Activated T-helper 2 cell treated with anti-CD3 and anti-CD28 coated beads, Interferon-gamma antibody, Interleukin-2, Interleukin-4, amounts not matched to agents 10 μg/mL and 5 μg/mL and 100 μg/mL, durations not matched to agents 14 hours and 24 hours and 36 hours (primary cell): ENCODE measurements at places on chromosomes 16 and 17.

GRCh38 chr17:71057448-71057847 is 888.1 kb downstream of the KCNJ2 start:
- DNase-seq, result no peak

DNA sequence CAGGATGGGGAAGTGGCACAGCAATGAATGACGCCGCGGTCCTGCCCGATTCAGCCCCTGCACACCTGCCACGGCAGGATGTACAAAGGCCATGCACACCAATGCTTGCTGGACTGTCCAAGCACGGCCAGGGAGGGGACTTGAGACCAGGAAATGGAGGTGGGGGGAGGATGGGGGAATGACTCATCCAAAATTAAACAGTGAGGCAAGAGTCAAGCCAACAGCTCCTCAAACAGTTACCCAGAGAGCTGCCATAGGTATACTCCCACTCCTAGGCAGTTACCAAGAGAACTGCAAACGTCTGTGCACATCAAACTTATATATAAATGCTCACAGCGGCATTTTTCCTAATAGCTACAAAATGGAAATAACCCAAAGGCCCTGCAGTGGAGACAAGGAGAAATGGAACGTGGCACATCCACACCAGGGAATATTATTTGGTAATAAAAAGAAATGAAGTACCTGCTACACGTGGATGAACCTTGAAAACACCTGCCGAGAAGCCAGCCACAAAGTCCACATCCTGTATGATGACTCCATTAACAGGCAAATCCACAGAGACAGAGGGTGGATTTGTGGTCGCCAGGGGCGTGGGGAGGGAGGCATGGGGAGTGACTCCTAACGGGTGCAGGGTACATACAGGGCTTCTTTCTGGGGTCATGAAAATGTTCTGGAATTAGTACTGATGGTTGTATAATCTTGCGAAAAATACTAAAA is 54.1 kb downstream of the VAC14 start:
- peak; percentile 24 for DNase-seq

DNA sequence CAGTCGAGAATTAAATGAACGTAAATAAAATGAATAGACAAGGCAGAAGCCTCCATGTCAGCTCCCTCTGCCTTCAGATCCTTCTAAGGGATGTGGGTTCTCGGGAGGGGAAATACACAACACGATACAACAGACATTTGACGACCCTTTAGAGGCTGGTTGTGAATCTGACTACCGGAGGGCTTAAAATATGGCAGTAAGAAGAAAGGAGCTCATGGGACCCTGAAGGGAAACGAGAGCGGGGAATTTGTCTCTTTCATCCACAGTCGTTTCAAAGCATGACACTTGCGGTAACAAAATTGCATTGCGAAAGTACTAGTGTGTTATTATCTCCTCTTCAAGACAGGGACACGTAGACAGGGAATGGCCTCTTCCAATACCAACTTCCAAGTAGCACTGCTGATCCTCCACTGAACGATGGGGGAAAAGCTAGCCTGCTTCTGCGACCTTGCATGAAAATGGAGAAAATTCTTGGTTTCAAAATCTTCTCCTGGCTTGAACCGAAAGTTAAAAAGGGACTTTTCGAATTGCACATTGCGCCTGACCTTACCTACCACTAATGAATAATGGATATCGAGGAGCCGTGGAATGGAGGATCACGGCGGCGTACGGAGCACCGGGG is 1.2 kb upstream of the TNRC6C start:
- DNase-seq, result peak; percentile 11

GRCh38 chr17:41697122-41697962 is 8.7 kb downstream of the EIF1 start:
- no peak for DNase-seq

DNA sequence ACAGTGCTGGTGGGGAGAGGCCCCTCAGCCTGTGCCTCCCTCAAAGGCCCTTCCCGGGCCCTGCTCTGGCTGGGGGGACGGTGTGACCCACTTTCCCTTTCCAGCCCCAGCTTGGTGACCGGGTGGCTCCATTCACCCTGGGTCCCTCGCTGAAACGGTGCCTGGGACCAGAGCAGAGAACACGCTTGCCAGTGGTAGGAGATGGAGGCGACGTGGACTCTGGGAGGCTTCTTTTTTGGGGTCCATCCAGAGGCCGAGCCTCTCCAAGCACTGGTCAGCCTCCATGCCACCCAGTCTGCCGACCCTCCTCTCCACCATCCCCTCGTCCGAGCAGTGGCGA is 7.7 kb downstream of the CENPX start:
- DNase-seq, result no peak

GRCh38 chr17:17186051-17186450 is 20.1 kb downstream of the PLD6 start:
- peak; percentile 62 for DNase-seq

DNA sequence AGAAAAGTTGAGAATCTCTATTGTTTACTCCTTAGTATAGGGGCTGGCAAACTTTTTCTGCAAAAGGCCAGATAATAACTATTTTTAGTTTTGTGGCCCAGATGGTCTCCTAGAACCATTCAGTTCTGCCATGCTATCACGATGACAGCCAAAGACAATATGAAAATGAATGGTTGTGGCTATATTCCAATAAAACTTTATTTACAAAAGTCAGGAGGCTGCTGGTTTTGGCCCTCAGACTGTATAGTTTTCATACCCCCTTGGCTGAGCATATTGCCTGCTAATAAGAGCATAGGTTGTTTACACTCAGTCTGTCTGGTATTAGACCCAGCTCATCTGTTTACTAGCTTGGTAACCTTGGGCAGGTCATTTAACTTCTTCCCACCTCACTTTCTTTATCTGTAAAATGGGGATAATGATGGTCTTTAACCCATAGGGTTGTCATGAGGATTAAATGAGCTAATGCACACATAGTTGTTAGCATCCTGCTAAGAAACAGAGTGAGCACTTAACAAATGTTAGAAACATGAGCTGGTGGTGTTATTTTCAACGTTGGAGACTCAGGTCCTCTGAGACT is 156.3 kb downstream of the MSI2 start:
- DNase-seq, result no peak

GRCh38 chr16:85164431-85164830 is 52.2 kb upstream of the CIBAR2 start:
- no peak for DNase-seq

- no peak for DNase-seq
Observed at GRCh38 chr17:18176176-18176575, 7.5 kb upstream of the ALKBH5 start.

DNA sequence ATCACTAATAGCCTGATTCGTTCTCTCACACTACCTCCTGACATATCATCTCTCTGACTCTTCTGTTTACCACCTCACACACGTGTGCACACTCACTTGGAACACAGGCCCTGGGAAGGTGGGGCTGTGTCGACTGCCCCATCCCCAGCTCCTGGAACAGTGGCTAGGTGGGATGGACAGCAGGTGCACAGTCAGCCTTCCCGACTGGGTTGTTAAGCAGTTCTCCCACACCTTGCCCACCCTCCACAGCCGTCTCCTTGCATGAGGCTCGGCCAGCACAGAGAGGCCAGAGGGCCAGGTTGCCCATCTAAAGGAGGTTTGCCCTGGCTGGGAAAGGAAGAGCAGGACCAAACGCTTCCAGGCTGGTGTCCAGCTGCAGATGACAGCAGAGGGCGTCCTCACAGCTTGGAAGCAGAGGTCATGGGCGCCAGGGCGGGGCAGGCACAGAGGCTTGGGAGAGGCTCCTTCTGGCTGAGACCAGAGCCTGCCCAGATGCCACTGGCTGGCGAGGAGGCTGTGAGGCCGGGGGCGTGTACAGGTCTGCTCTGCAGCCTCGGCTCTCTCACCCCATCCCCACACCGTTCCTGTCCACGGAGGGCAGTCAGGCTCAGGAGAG is 92.8 kb downstream of the AMFR start:
- DNase-seq, result no peak

- DNase-seq, result no peak
Observed at GRCh38 chr17:63440127-63440769, 5.9 kb downstream of the CYB561 start.

DNA sequence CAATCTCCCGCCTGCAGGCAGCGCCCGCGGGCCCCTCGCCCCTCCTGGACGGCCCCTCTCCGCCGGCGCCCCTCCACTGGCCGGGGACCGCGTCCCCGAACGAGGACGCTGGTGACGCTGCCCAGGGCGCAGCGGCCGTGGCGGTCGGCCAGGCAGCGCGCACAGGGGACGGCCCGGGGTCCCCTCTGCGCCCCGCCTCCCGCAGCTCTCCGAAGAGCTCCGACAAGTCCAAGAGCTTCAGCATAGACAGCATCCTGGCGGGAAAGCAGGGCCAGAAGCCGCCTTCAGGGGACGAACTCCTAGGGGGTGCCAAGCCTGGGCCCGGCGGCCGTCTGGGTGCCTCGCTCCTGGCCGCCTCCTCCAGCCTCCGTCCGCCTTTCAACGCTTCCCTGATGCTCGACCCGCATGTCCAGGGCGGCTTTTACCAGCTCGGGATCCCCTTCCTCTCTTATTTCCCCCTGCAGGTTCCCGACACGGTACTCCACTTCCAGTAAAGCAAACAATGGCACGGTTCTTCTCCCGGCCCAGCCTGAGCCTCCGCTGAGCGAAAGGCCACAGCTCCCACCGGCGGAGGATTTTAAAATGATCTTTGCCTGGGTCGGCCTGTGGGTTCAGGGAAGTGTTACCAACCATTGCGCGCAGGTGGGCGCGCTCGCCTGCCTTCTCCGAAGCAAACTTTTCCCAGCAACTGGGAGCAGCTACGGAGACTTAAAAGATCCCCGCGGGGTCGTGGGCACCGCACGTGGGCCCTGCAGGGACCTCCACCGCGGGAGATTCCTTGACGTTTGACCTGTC is 1.1 kb downstream of the FOXL1 start:
- DNase-seq, result no peak
